Lower lobe of right lung (tissue), 2 donors: ENCODE measurements at places on chromosomes 1 and 21. TPM values are rescaled to one million over a fixed set of nuclear protein-coding genes. Genes with fewer than 3 reads are reported as not detected.

GRCh38 chr1:31587720-31588423 is 11.6 kb downstream of the TINAGL1 start:
- peaks cover 29% of the 10 kb centered on the region for H3K36me3 ChIP-seq
- peak overlapping the region; percentile 53 for H3K4me3 ChIP-seq
- peaks cover 50% of the 10 kb centered on the region for H3K4me1 ChIP-seq
- H3K27ac ChIP-seq: peak overlapping the region; percentile 90

DNA sequence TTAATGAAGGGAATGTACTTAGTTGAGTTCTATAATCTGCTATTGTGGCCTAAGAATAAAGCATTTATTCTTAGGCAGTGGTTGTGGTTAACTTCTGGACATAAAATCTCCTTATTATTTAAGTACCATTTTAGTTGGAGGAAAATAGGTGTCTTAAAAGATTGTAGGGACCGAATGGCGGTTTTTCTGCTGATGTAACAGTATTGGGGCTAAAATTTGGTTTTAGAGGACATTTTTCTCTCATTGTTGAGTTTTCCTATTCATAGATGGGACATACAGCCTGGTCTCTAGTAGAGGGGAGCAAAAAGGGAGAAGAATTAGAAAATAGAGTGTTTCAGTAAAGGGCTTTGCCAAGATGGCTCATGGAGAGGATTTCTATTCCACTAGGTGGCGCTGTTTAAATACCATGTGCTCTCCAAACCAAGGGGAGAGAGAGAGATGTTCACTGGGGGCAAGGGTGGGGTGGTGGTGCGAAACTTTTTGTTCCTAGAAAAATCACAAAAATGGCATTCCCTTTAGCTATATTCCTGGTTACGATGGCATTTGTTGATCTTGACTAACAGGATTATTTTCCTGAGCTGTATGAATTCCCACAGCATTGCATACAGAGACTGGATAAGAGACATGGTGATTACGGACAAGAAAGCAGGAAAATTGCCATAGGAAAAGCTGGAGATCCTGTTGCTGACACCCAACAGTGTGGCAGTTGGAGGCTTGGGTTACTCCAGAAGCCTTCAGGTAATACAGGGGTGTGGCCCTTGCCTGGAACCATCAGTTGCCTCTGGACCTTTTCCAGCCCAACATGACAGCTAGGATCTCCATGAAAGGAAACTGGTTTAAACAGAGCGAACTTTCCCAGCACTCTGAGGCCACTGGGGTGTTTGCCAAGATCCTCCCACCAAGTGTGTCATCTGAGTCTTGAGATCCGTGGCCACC is 18.2 kb upstream of the FCGR2A start:
- no peaks in the 10 kb centered on the region for H3K36me3 ChIP-seq
- H3K4me3 ChIP-seq: peak overlapping the region; percentile 27
- no peak for DNase-seq
- H3K27ac ChIP-seq: no peak overlapping the region
- H3K4me1 ChIP-seq: peaks cover 8% of the 10 kb centered on the region

DNA sequence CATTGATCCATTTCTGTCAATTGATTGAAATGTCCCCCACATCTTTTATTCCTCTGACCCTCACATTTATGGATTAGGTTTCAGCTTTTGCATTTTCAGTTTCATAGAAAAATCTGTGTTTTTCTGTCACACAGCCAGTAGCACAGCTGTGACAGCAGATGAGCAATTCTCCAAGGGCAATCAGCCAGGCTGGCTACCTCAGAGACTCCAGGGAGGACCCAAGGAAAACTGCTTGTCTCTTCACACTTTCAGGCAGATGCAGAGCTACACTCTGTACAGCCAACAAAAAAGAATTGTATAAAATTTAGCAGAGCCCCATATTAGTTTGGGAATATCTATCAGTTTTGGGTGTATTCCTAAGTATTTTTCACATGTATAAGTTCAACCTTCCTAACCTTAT is 257.2 kb downstream of the LRRC7 start:
- H3K36me3 ChIP-seq: no peaks in the 10 kb centered on the region
- no peak for DNase-seq
- no peak overlapping the region for H3K4me3 ChIP-seq
- H3K4me1 ChIP-seq: no peaks in the 10 kb centered on the region
- no peak overlapping the region for H3K27ac ChIP-seq
- no peaks in the 10 kb centered on the region for H3K27me3 ChIP-seq

DNA sequence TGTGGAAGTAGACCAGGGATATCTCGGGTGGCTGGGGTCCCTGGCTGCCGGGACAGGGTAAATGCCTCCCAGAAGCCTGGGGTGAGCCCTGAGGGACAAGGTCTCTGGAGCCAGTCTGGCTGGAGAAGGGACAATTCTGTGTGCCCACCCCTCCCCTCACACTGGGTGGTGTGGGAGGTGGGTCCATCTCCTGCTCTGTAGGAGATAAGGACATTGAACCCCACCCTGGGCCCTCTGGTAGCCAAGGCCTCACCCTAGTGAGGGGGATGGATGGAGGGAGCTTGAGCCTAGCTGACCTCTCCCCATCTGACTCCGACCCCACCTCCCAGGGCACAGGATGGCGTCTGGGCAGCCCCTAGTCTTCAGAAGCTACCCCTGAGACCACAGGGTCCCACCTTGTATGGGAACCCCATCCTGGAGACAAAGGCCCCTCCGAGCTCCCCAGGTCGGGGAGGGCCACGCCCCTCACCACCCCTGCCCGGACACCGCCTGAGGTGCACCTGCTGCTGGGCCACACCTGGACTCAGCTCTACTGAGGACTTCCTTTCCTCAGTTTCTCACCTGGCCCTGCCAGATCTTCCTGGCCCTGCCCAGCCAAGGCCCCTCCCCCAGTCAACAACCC is 4.3 kb downstream of the AGRN start:
- H3K27ac ChIP-seq: peak overlapping the region; percentile 83
- peaks cover 53% of the 10 kb centered on the region for H3K4me1 ChIP-seq
- H3K36me3 ChIP-seq: no peaks in the 10 kb centered on the region

GRCh38 chr1:233390842-233391737 is 63.6 kb downstream of the MAP3K21 start:
- peaks cover 7% of the 10 kb centered on the region for H3K27me3 ChIP-seq
- H3K27ac ChIP-seq: no peak overlapping the region
- no peak for DNase-seq
- no peaks in the 10 kb centered on the region for H3K36me3 ChIP-seq
- no peak overlapping the region for H3K4me3 ChIP-seq
- no peaks in the 10 kb centered on the region for H3K4me1 ChIP-seq

Gene E2F2
- 1.1 TPM for total RNA-seq

Gene TEX38
- not detected for total RNA-seq

GRCh38 chr21:28548291-28548690 is 444.4 kb downstream of the LTN1 start:
- no peak overlapping the region for H3K27ac ChIP-seq
- H3K27me3 ChIP-seq: no peaks in the 10 kb centered on the region

DNA sequence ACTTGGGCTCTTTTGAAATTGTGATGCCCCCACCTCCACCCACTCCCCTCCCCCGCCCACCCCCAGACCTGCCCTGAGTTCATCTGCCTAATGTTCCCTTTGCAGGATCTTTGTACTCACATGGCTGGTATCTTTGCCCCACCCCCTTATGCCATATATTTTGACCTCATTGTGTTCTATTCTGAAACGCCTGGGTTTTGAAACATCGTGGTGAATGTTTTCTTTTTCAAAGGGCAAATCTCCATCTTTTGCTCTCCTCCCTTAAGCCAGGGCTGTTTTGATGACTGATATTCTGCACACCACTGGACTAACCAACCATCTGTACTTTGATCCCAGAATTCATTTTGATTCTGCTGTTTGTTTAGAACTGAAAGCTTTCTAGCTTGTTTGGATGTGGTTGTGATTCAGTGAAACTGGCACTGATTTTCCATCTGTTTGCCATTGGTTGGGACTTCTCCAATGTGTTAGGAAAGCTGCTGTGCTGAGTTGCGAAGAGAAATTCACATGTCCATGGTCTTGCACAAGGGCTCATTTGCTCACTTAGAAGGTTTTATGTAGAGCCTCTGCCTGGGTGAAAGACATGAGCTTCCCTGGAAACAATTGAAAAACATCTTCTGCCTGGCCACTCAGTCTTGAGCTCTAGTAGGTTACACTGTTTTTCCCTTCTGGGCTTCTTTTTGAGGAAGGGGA is 16.5 kb downstream of the SMAP2 start:
- H3K36me3 ChIP-seq: no peaks in the 10 kb centered on the region
- no peak for DNase-seq
- peak overlapping the region; percentile 91 for H3K27ac ChIP-seq

DNA sequence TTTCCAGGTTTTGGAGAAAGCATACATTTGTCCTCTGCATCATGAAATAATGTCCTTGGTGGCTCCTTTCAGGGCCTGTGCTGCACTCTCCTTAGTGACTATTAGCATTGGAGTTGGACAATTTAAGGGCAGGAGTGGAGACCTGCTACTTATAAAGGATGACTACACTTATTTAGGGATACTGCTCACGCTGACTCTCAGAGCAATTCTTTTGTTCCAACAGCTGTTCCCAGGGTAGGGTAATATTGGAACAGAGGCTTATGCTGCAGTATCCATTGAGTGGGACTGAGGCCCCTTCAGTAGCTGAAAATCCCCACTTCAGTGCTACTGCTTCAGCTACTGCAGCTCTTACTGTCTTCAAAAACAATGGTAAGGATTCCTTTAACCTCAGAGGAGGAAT is 84.6 kb downstream of the GPR88 start:
- no peak for DNase-seq
- no peaks in the 10 kb centered on the region for H3K27me3 ChIP-seq
- H3K27ac ChIP-seq: no peak overlapping the region

DNA sequence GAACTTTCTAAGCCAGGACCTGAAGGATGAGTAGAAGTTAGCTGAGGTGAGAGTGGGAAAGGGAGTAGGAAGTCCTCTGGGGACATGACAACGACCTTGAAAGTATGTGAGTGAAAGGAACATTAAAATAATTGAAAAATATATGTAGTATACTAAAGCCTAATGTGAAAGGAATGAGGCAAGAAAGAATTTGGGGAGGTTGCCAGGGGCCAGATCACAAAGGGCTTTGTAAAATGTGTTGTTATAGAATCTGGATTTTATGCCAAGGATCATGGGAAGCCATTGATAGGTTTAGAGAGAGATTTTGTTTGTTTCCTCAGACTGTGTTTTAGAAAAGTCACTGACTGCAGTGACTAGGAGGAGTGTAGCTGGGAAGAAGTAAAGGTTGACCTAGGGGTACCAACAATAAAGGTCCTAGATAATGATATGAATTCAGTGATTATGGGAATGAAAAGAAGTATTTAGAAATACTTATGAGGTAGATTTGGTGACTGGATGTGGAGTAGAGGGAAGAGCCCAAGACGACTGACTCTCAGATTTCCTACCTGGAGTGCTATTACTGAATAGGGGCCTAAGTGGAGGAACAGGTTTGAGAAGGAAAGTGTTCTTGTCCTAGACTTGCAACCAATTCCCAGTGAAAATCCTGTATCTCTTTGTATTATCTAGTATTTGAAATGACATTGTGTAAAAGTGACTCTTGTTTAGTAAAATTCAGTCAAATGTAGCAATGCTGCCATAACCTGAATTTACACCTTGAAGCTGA is 179.8 kb downstream of the PHTF1 start:
- H3K36me3 ChIP-seq: peaks cover 5% of the 10 kb centered on the region
- H3K27me3 ChIP-seq: no peaks in the 10 kb centered on the region
- DNase-seq: no peak

Gene TTLL7
- total RNA-seq: 20.3 TPM

- no peak overlapping the region for H3K4me3 ChIP-seq
- H3K36me3 ChIP-seq: no peaks in the 10 kb centered on the region
- no peak overlapping the region for H3K27ac ChIP-seq
- peaks cover 48% of the 10 kb centered on the region for H3K4me1 ChIP-seq
- no peak for DNase-seq
Measured at GRCh38 chr1:168468822-168469221, 75.0 kb downstream of the XCL2 start.

- H3K36me3 ChIP-seq: no peaks in the 10 kb centered on the region
- no peak overlapping the region for H3K27ac ChIP-seq
- H3K4me3 ChIP-seq: no peak overlapping the region
- DNase-seq: no peak
- peaks cover 21% of the 10 kb centered on the region for H3K27me3 ChIP-seq
Measured at GRCh38 chr1:20470194-20470593, 15.8 kb downstream of the CAMK2N1 start.

DNA sequence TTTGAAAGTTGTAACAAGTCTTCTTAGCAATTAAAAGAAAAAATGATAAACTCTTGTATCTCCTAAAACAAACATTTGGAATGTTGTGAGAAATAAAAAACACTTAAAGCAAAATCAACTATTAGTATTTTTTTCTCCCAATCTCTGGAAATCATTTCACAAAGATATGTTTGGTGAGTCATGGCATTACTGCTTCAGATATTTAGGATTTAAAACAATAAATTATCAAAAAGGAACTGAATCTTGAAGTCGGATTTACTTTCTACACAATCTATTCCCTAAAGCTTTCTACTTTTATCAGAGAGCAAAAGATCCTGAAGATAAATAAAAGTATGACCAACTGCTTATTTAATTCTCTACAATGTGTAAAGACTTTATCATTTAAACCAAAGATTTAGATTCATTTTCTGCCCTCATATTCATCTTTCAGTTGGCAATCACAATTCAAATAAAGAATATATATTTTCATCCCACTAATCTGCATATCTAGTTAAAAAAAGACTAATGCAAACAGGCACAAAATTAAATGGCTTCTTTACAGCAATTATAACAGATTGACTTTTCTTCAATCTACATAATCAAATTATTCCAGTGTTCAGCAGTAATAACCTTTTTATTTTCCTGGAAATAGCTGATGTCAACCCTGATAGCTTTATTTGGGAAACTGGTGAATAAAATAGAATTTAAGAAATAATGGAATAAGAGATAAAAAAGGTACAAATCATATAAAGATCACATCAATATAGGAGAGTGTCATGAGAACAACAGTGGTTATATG is 230.0 kb downstream of the COP1 start:
- no peak overlapping the region for H3K27ac ChIP-seq
- H3K27me3 ChIP-seq: no peaks in the 10 kb centered on the region
- no peak overlapping the region for H3K4me3 ChIP-seq
- H3K4me1 ChIP-seq: no peaks in the 10 kb centered on the region
- H3K36me3 ChIP-seq: peaks cover 4% of the 10 kb centered on the region

Gene CGN
- 52.9 TPM for total RNA-seq

- no peak for DNase-seq
- no peaks in the 10 kb centered on the region for H3K4me1 ChIP-seq
- no peaks in the 10 kb centered on the region for H3K36me3 ChIP-seq
- H3K4me3 ChIP-seq: no peak overlapping the region
- no peaks in the 10 kb centered on the region for H3K27me3 ChIP-seq
Measured at GRCh38 chr1:163796394-163796821, 474.7 kb downstream of the NUF2 start.

DNA sequence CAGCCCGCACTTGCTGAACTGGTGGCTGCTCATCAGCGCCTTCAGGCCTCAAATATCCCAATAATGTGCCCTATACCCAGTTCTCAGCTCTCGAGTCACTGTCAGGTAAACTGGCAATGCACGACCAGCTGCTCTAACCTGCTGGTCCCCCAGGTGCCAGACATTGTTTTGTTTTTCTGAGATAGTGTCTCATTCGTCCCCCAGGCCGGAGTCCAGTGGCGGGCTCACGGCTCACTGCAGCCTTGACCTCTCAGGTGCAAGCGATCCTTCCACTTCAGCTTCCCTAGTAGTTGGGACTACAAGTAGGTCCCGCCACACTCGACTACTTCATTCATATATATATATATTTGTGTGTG is 1.0 kb upstream of the NADK start:
- H3K4me3 ChIP-seq: peak overlapping the region; percentile 87
- no peak for DNase-seq
- peak overlapping the region; percentile 87 for H3K27ac ChIP-seq
- H3K27me3 ChIP-seq: no peaks in the 10 kb centered on the region

GRCh38 chr21:16137106-16137505 is 407.3 kb downstream of the USP25 start:
- no peaks in the 10 kb centered on the region for H3K27me3 ChIP-seq
- no peaks in the 10 kb centered on the region for H3K4me1 ChIP-seq
- H3K36me3 ChIP-seq: no peaks in the 10 kb centered on the region
- H3K4me3 ChIP-seq: no peak overlapping the region
- no peak overlapping the region for H3K27ac ChIP-seq
